ENCODE measurements at places on chromosomes 1 and 21.

DNA sequence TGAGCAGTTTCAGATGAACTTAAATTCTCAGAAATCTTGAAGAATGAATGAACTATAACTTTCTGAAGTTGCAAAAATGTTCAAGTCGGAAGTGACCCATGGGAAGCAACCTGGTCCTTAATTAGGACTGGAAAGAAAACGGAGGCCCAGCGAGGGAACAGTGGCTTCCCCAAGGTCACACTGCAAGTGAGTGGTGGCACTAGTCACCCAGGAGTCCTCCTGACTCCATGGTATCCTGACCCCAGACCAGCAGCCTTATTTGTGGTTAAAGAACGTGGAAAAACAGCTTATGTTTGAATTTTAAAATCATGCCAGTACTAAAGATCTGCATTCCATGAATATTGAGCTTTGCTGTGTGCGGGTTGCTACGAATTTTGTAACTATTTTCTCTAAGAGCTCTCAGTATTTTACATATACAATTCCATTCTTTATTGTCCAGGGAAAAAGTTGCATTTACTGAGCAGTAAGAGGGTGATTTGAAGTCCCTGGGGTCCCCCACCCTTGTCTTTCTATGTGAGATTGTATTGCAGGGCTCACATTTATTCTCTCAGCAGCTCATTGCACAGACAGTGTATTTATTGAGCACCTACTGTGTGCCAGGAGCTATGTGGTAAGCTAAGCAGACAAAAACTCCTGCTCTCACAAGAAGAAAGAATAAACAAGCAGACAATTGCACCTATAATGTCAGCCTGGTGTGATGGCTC is 61.6 kb upstream of the ATP5PO start:
- no peak for DNase-seq

DNA sequence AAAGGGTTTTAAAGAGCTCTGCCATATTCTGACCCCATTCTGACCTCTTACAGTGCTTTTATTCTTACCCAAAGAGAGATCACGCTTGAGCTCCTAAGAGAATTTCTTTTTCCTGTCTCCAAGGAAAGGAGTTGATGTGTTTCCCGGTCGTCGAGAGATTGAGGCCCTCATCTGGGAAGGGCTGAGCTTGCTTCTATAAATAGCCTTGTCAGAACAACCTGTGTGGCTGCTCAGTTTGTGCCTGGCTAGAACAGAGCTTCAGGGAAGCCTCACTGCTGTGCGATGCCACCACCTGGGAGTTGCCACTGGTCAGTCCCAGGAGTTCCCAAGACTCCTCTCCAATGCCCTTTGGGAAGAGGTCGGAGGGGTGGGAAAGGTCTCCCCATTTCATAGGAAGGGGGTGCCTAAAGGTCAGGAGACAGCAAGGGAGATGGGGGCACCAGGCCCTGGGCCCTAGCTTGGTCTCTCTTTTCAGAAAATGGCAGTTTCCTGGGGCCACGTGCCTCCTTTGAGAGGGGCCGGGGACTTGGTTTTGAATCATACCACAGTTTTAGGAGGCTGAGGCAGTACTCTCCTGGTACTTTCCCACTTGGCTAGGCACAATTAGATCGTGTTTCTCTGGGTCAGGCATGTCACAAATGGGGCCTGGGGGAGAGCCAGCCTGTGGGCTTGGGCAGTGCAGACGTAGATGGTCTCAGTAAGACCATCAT is 52.1 kb downstream of the EIF2D start:
- no peak for DNase-seq

DNA sequence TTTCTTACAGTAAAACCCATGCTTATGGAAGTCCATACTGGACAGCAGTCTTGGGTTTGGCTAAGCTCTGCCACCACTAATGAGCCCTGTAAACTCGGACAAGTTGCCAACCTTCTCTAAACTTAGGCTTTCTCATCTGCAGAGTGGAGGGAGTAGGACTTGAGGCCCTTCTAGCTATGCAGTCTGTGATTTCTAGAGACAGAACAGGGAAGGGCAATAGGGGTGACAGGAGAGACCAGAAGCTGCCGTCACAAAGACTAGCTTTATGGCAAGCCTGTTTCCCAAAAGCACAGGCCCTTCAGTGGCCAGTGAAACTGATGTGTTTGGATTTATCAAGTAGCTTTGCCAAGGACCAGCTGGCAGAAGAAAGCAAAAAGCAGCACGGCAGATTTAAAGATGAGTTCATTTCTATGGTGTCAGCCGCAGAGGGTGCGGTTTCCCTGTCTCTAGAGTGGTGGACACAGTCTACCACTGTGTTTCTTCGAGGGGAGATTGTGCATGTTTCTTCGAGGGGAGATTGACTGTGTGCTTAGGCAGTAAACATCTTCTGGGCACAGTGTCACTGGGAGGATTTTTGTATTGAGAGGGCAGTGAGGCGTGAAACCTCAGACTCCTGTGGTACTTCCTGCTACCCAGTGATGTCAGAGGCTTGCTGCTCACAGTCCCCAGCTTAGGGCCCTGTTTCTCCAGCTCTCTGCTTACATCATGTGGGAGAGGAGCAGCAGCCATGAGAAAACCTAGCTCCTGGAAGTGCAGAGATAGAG is 119.0 kb downstream of the ROR1 start:
- DNase-seq = no peak

DNA sequence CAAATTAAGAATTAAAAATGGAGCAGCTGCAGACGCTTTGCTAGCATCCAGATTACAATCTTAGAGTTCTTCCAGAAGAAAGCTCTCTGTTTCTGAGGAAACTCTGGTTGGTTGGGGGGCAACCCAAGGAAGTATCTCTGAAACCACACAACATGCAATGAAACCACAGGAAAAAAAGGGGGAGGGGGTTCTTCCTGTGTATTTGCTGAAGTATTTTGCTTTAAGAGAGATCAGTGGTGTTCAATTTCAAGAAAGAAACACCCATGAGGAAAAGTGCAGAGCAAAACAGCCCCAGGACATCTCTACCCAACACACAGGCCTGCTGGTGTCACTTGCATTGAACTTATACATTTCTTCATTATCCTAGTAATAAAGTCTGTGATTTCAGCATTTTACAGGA is 19.7 kb upstream of the TIAM1 start:
- DNase-seq = no peak

DNA sequence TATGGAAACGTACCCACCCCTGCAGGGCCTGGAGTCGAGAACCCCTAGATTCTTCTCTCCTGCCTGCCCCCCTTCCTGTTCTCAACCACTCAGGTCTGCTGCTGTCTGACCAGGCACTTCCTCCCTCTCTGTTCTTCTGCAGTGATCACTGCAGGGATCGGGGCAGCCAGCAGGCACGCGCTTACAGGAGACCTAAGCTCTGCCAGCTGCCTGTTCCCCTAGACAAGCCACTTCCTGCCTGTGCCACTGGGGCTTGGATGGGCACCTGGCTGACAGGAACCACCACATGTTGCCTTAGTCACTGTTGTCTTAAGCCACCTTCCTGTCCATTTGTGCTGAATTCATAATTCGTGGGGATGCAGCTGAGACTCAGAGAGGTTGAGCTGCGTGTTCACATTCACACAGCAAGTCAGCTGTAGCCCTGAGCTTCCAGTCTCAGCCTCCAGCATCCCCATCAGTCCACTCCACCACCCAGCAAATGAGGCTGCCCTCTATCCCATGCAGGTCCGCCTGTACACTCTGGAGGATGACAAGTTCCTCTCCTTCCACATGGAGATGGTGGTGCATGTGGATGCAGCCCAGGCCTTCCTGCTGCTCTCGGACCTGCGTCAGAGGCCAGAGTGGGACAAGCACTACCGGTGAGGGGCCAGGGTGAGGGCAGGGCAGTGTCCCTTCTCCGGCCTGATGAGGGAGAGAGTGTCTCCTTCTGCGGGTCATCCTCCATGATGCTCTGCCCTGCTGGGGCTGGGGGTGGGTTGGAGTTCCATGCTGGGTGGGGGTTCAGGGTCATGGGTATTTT is 18.6 kb downstream of the FAM151A start:
- no peak for DNase-seq

GRCh38 chr1:164510435-164510834 is 48.5 kb upstream of the PBX1 start:
- DNase-seq = no peak
